Activated naive CD4-positive, alpha-beta T cell treated with anti-CD3 and anti-CD28 coated beads for 36 hours (primary cell): ENCODE measurements at places on chromosomes 13 and 19. TPM values are rescaled to one million over a fixed set of nuclear protein-coding genes. Genes with fewer than 3 reads are reported as not detected.

DNA sequence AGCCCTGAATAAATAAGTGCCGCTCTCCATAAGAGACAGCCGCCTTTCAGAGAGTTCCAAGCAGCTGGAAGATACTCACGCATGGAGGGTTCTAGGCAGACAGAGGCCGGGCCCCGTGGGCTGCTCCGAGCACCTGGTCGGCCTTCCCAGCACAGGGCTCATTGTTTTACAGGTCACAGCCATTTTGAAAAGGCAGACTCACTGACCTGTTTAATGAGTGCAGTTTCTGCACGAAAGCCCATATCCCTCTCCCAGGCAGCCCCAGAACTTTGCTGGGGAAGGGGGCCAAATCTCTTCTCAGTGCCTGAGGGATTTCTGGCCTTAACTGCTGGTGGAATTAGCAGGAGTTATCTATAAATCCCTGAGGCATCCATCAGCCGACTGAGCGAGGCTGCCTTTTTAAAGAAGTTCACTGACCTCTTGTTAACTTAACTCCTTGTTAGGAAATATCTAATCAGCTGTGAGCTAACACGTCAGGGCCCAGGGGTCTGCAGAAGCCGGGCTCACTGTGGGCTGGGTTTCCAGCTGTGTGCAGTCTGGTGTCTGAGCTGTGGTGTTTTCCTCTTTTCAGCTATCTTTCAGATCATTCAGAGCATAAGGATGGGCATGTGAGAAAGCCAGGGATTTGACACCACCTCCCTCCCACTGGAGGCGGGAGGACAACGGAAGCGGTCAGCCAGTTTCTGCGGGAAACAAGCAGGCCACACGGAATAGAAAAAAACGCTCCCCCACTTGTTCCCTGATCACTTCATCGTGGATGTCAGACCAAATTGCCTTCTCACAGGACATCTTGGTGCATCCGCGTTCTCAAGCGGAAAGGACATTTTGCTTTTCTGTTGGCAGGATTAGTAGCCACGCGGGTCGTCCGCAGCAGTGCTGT lies 23.3 kb downstream of the SERP2 start:
- H3K36me3 ChIP-seq, result no peaks in the 10 kb centered on the region
- H3K27ac ChIP-seq, result no peak overlapping the region
- H3K4me3 ChIP-seq, result no peak overlapping the region
- H3K4me1 ChIP-seq, result no peaks in the 10 kb centered on the region
- no peak for DNase-seq

- no peaks in the 10 kb centered on the region for H3K27me3 ChIP-seq
- no peaks in the 10 kb centered on the region for H3K36me3 ChIP-seq
- H3K27ac ChIP-seq, result no peak overlapping the region
- peaks cover 22% of the 10 kb centered on the region for H3K4me1 ChIP-seq
These were observed 98.2 kb downstream of the ZNF429 start for GRCh38 chr19:21603431-21604231.

DNA sequence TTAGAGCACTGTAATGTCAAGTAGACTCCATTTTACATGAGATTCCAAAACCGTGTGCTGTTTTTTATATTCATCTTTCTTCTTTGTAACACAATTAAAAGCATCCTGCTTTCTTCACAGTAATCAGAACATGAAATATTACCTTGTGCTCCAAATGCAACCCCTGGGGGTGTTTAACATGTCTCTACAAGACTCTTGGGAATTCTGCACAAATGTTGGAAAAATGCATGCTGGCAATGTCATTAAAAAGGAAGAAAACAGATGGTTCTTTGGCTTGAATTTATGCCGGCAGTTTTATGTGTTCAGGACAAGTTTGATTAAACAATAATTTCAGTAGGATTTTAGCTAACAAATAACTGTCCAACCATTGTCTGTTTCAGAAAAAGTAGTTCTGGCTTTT lies 159.1 kb downstream of the LIG4 start:
- H3K27ac ChIP-seq, result no peak overlapping the region
- H3K27me3 ChIP-seq, result no peaks in the 10 kb centered on the region
- H3K4me3 ChIP-seq, result no peak overlapping the region
- no peaks in the 10 kb centered on the region for H3K4me1 ChIP-seq

DNA sequence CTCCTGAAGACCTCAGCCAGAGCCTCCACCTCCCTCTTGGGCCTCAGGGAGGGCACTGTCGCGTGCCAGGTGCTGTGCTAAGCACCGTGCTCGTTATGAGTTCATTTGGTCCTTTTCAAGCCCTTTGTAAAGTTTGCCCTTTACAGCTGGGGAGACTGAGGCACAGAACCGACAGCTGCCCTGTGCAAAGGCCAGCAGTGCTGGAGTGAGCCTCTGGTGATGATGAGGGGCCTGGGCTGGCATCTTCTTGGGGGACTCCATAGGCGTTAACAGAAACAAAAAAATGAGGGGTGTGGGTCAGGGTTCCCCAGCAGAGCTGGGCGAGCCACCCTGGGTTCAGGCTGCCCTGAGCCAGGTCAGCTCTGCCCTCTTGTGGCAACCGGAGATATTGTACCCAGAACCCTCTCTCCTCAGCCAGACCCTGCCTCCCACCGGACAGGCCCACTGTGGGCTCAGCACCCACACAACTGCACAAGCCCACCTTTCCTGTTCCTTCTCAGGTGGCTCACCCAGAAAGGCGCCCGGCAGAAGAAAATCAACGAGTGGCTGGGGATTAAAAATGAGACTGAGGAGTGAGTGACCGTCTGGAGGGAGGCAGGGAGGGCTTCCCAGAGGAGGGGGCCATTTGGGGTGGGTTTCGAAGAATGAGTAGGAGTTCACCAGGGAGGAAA lies 5.5 kb upstream of the IFI30 start:
- H3K27ac ChIP-seq, result no peak overlapping the region
- DNase-seq, result peak; percentile 76
- no peaks in the 10 kb centered on the region for H3K4me1 ChIP-seq
- no peaks in the 10 kb centered on the region for H3K27me3 ChIP-seq

DNA sequence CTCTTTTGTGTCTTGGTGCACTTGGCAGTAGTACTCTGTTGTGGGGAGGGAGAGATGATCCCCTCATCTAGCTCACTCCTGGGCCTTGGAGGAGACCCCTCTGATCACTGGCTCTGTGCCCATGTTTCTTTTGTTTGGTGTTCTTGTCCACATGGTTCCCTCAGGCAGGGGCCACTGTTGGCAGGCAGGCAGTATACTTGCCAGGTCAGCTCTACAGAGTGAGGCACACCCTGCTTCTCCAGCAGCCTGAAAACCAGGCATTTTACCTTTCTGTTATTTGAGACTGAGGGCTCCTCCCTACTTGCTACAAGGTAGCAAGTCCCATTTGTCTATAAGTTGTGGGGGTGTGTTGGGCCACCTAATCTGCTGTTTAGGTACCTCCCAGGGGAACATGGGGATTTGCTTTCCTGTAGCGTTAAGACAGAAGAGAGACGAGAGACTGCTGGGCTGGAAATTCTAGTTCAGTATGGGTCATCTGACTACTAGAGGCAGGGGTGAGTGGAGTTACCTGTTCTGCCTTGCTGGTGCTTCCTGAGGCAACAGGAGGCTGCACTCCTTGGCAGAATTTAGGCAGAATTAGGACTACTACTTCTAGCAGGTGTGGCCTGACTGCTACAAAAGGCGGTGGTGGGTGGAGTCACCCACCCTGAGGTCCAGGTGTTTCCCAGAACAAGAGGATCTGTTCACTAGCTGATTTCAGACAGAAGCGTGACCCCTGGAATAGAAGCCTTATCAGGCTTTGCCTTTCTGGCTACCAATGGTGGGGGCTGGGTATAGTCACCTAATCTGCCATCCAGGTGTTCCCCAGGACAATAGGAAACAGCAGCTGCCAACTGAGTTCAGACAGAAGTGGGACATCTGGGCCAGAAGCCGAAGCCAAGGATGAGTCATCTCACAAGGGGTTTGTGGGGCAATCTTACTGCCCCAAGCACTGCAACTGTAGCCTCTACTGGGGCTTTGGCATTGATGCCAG lies 843.0 kb upstream of the ATXN8OS start:
- H3K36me3 ChIP-seq, result no peaks in the 10 kb centered on the region
- no peak overlapping the region for H3K27ac ChIP-seq
- H3K4me1 ChIP-seq, result no peaks in the 10 kb centered on the region
- no peak for DNase-seq
- no peaks in the 10 kb centered on the region for H3K27me3 ChIP-seq
- no peak overlapping the region for H3K4me3 ChIP-seq

- H3K4me1 ChIP-seq, result no peaks in the 10 kb centered on the region
- H3K36me3 ChIP-seq, result no peaks in the 10 kb centered on the region
- no peaks in the 10 kb centered on the region for H3K27me3 ChIP-seq
- no peak for DNase-seq
These were observed 721.5 kb upstream of the KLHL1 start for GRCh38 chr13:70829748-70830147.

- no peaks in the 10 kb centered on the region for H3K4me1 ChIP-seq
- H3K36me3 ChIP-seq, result no peaks in the 10 kb centered on the region
- H3K27ac ChIP-seq, result no peak overlapping the region
- peaks cover 3% of the 10 kb centered on the region for H3K27me3 ChIP-seq
- no peak overlapping the region for H3K4me3 ChIP-seq
- DNase-seq, result no peak
These were observed 168.2 kb downstream of the TEX29 start for GRCh38 chr13:111488486-111489132.

- H3K27me3 ChIP-seq, result peaks cover 4% of the 10 kb centered on the region
- peak; percentile 42 for DNase-seq
- H3K4me3 ChIP-seq, result peak overlapping the region; percentile 90
- H3K4me1 ChIP-seq, result peaks cover 26% of the 10 kb centered on the region
- peak overlapping the region; percentile 79 for H3K27ac ChIP-seq
These were observed 467 bp downstream of the LAMP1 start for GRCh38 chr13:113297370-113298042.

- H3K4me1 ChIP-seq, result peaks cover 11% of the 10 kb centered on the region
- H3K36me3 ChIP-seq, result no peaks in the 10 kb centered on the region
- H3K27me3 ChIP-seq, result no peaks in the 10 kb centered on the region
- H3K27ac ChIP-seq, result no peak overlapping the region
- no peak overlapping the region for H3K4me3 ChIP-seq
These were observed 4.9 kb downstream of the RCBTB2 start for GRCh38 chr13:48527955-48528354.

- no peaks in the 10 kb centered on the region for H3K4me1 ChIP-seq
- peak; percentile 15 for DNase-seq
- H3K27me3 ChIP-seq, result peaks cover 17% of the 10 kb centered on the region
- H3K36me3 ChIP-seq, result no peaks in the 10 kb centered on the region
These were observed 10.4 kb upstream of the TBC1D4 start for GRCh38 chr13:75492389-75492788.

DNA sequence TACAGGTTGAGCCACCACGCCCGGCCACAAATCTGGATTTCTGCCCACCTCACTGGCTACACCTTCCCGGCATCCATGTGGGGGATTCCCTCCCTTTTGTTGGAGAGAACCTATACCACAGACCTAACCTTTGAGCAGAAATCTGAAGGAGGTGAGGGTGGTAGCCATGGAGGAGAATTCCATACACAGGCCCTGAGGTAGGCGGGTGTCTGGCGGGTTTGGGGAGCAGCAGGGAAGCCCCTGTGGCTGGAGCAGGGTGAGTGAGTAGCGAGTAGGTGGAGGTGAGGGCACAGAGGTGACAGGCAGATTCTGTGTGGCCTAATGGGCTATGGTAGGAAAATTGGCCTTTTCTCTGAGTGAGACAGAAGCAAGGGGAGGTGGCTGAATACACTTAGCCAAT lies 10.6 kb downstream of the EIF3K start:
- peaks cover 41% of the 10 kb centered on the region for H3K36me3 ChIP-seq
- peaks cover 2% of the 10 kb centered on the region for H3K4me1 ChIP-seq
- H3K4me3 ChIP-seq, result no peak overlapping the region
- no peak overlapping the region for H3K27ac ChIP-seq

- no peaks in the 10 kb centered on the region for H3K36me3 ChIP-seq
- H3K27ac ChIP-seq, result no peak overlapping the region
- H3K4me3 ChIP-seq, result no peak overlapping the region
These were observed 251.1 kb downstream of the EFNB2 start for GRCh38 chr13:106284358-106284757.

- peak; percentile 33 for DNase-seq
- peaks cover 50% of the 10 kb centered on the region for H3K4me1 ChIP-seq
- H3K27me3 ChIP-seq, result peaks cover 6% of the 10 kb centered on the region
- H3K27ac ChIP-seq, result no peak overlapping the region
- H3K36me3 ChIP-seq, result no peaks in the 10 kb centered on the region
These were observed 178.4 kb upstream of the SERP2 start for GRCh38 chr13:44195245-44195644.

GRCh38 chr13:113915012-113915763 lies 51.3 kb upstream of the GAS6 start:
- no peak overlapping the region for H3K27ac ChIP-seq
- peaks cover 27% of the 10 kb centered on the region for H3K27me3 ChIP-seq
- no peaks in the 10 kb centered on the region for H3K4me1 ChIP-seq

DNA sequence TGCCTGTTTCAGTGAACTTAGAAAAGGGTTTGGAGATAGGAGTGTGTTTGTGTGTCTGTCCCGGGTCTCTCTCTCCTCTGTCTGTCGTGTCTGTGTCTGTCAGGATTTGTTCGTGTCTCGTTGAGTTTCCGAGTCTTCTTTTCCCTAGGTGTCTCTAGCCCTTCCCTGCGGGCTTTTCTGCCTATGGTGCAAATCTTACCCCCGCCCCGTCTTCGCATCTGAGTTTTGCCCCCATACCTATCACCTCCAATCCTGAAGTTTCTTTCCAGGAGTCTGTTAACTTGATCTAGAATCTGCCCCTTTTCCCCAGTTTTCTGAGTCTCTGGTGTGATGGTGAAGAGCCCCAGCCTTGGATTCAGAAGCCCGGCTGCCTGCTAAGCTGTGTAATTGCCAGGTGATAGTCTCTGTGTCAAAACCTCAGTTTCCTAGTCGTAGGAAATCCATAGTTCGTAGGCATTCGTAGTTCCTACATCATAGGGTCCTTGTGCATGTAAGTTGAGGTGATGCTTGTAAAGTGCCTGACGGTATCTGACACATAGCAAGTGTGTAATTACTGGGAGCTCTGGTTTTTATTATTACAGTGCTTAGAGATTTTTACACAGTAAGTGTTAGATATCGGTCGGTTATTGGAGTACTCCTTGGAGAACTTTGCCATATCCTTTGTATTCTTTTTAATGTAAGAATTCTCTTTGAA lies 782 bp downstream of the EPN1 start:
- H3K36me3 ChIP-seq, result peaks cover 26% of the 10 kb centered on the region
- DNase-seq, result no peak
- H3K4me1 ChIP-seq, result peaks cover 69% of the 10 kb centered on the region
- H3K27me3 ChIP-seq, result no peaks in the 10 kb centered on the region
- H3K4me3 ChIP-seq, result peak overlapping the region; percentile 99

SIGLEC10 gene
- total RNA-seq, result not detected

ATP4B gene
- not detected for total RNA-seq

CEACAM21 gene
- 32.2 TPM for total RNA-seq

BEST2 gene
- total RNA-seq, result not detected

ZNF610 gene
- total RNA-seq, result 0.64 TPM

PCSK4 gene
- 1.5 TPM for total RNA-seq

TPGS1 gene
- total RNA-seq, result 4.2 TPM

KLK10 gene
- total RNA-seq, result not detected

ZNF534 gene
- not detected for total RNA-seq

IL27RA gene
- 59.4 TPM for total RNA-seq

KLF1 gene
- 0.17 TPM for total RNA-seq

GNA15 gene
- 28.4 TPM for total RNA-seq

CGB2 gene
- total RNA-seq, result not detected

MEDAG gene
- total RNA-seq, result not detected

RNF17 gene
- total RNA-seq, result not detected

CEACAM16 gene
- total RNA-seq, result not detected

APC2 gene
- total RNA-seq, result 0.12 TPM
